CD4-positive, alpha-beta T cell treated with Interleukin-6 at 100 ng/mL for 8 hours (primary cell): ENCODE measurements at places on chromosomes 5 and 9.

DNA sequence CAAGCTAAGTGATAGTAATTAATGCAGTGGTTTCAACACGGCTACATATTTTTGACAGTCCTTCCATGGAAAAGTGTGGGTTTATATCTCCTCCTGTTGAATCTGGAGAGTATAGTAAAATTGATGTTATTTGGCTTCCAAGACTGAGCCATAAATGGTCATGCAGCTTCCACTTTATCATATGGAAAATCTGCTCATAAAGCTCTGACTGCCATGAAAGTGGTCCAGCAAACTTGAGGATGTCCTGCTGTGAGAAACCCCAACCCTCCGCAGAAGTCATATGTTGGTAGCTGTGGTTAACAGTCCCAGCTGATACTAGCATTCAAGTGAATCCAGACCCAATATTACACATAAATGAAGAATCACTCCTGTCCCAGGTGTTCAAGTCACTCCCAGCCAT is 378.3 kb downstream of the KCTD16 start:
- DNase-seq = no peak

GRCh38 chr9:125437771-125438221 is 176.2 kb downstream of the GAPVD1 start:
- no peak for DNase-seq

- DNase-seq = no peak
These were observed 1.3 kb downstream of the BBLN start for GRCh38 chr9:128161215-128161902.

- DNase-seq = no peak
These were observed 203.1 kb downstream of the WDR70 start for GRCh38 chr5:37582202-37582601.

- DNase-seq = no peak
These were observed 22.0 kb upstream of the NIPBL start for GRCh38 chr5:36854402-36855140.

DNA sequence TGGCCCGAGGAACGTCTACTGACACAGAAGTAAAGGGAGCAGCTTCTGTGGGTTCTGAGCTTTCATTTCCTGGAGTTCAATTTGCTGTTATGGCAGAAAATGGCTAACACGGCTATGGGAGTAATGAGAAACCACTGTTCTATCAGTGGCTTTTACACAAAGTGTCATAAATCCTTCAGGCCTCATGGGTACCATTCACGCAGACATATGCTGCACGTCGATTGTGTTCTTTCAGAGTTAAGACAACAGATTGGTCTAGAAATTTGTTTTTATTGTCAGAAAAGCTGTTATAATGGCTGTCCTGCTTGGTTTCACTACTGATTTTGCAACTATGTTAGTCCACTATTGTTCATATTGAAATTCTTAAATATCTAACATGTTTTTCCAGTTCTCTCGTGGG is 135.4 kb downstream of the ALDH1A1 start:
- no peak for DNase-seq
